ENCODE measurements at places on chromosomes 7 and 10.
A peak's percentile ranks its signal among the peaks of the same experiment; 100 is the strongest.

DNA sequence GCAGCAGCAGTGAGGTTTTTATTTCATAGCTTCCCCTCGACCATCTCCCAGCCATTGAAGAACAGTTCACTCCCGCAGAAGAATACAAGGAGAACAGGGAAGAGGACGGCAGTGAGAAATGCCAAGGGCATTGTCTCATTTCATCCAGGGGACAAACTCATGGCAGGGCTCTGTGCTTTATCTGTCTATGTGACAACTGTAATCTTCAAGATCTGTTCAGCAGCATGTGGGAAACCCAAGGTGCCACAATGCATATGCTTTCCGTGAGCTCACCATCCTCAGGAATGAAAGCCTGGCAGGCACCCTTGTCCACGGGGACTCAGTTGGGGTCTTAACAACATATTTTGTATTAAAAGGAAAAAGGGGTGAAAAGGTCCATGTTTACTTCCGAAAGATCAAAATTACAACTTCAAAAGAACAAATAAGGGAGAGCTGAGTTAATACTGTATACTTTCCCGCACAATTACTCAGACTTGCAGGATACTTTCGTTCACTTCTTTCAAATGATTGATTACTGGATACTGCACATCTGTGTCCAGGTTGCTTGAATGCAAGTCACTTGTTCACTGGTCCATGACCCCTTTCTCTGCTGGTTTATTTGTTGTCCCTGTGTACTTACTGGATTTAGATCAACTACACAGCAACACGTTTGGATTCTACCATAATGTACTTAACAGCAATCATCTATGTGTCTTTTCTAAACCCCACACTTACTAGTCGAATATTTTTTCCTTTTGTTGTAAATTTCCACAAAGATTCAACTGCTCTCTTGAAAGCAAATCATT is 90.1 kb upstream of the ATP6V0A4 start:
- no peak for DNase-seq

GRCh38 chr7:2470204-2471021 is 5.8 kb downstream of the GRIFIN start:
- DNase-seq = no peak

DNA sequence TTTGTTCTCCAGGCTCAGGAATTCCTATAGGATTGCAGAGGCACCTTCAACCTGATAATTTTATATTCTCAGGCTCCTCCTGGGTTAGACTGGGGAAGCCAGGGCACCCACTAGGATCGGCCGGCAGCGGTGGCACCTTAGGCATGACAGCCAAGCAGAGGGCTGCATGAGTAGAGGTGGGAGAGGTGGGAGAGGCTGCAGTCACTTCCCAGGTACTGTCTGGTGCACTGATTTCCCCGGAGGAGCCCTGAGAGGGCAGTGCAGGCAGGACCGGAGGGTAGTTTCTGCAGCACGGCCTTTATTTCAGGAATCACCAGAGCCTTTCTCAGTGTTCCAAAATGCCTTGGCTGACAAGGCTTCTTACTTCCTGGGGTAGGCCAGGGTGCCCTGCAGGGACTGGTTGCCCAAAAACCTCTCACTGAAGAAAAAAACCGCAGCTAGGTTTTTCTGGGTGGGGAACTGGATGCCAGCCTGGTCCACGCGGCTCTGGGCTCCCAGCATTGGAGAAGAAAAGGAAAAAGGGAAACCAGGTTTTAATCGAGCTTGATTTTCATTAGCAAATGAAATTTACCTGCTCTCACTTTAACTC is 3.6 kb upstream of the HOXA13 start:
- no peak for DNase-seq

GRCh38 chr10:27242473-27242950 is 1.9 kb upstream of the ACBD5 start:
- DNase-seq = no peak

DNA sequence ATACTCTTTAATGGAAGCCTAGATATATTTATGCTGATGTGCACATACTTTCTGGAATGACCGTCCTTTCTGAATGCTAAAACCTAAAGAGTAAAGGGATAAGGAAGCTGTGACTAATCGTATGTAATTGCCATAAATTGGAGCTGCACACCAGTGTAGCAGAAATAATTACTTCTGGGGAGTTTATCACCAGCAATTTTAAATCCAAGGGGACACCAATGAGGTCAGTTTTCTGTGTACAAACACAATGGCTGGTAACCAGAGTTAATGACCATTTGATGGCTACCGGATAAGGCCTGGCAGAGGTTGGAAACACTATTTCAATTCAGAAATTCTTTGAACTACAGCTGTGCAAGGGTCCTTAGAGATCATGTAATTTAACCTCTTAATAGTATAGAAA is 670.1 kb downstream of the REEP3 start:
- DNase-seq = no peak

DNA sequence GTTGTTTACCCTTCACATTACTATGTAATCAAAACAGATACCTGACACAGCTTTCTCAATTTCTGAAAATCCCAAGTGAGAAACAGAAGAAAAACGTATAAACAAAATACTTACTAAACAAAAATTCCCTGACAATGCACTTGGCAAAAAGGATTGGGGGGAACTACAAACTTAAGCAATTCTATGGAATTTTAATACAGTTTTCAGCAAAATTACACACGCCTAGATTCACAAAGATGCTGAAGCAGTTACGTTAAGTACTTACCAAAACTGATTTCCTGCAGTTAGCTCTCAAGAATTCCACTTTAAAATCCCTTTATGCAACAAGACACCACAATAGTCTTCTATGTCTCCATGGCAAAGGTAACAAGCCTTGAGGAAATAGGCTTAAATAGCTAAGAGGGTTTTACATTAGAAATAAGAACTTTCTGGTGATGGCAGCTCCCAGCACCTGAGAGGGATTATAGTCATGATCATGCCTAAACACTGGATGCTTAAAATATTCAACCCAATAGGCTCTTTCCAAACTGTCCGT is 10.8 kb downstream of the TOMM7 start:
- no peak for DNase-seq

DNA sequence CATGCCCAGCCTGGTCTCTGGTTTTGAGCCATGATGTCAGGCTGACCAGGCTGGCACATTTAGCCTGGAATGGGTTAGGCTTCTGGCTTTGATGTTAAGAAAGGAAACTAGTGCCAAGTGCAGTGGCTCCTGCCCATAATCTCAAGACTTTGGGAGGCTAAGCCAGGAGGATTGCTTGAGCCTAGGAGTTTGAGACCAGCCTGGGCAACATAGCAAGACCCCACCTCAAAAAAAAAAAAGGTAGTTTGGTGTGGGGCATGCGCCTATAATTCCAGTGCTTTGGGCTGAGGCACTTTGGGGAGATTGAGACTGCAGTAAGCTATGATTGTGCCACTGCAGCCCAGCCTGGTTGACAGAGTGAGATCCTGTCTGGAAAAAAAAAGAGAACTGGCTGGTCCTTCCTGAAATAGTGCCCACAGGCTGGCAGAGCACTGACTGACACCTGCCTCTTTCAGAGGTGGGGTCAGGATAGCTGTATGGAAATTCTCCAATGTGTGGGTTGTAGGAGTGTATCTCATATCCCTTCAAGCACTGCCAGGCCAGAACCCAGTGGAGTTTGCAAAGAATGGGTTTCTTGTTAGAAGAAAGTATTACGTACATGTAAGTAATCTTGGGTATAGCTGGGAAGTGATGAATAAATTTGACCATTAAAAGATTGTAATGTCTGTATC is 61.3 kb downstream of the KAT6B start:
- no peak for DNase-seq

DNA sequence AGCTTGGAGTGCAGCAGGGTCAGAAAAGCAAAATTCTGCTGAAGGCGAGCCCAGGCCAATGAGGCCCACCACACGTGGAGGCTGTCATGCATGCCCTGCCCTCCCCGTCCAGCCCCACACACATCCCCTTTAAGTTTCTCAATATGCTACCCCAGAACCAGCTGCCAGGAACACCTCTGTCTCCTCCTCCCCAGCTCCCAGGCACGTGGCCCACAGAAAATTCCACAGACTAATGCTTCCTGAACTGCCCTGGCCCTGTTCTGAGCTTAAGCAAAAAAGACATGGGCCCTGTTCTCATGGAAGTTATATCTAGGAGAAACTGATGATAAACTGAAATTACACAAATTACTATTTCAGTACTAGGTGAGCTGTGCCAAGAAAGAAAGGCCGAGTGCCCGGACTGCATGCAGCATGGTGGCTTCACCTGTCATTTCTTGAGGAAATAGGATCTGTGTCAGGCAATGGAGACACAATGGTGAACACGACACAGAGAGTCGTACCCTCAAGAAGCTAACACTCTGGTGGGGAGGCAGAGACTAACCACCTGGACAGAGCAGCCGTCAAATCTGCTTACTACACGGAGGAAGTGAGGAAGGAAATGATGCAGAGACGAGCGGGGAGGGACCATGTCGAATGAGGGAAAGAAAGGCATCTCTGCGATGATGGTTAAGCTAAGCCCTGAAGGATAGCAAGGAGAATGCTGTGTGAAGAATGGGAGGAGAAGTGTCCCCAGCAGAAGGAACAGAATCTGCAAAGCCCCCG is 44.5 kb downstream of the PODXL start:
- peak; percentile 83 for DNase-seq

DNA sequence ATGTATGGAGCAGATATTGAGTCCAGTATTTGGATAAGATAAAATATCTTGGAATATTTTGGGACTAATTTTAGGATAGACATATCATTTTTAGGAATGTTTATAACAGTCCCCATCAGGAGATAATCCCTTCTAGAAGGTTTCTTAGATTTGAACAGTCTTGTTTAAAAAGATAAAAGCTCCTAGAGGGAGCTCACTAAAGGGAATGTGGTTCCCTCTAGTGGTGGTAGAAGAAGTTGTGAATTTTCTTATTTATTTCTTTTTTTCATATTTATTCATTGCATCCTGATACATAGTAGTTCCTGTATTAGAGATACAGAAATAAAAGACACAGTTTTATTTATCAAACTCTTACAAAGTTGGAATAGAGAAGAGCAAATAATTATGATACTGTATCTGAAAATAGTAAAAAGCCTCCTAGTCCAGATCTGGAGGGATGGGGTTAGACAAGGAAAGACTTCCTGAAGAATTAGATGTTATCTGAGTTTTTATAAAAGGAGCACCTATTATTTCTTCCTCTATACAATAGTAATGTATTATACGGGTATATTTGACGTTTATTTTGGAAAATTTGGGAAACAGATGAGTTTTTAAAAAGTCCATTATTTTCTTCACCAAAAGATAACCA is 24.5 kb upstream of the KLF14 start:
- peak; percentile 70 for DNase-seq

DNA sequence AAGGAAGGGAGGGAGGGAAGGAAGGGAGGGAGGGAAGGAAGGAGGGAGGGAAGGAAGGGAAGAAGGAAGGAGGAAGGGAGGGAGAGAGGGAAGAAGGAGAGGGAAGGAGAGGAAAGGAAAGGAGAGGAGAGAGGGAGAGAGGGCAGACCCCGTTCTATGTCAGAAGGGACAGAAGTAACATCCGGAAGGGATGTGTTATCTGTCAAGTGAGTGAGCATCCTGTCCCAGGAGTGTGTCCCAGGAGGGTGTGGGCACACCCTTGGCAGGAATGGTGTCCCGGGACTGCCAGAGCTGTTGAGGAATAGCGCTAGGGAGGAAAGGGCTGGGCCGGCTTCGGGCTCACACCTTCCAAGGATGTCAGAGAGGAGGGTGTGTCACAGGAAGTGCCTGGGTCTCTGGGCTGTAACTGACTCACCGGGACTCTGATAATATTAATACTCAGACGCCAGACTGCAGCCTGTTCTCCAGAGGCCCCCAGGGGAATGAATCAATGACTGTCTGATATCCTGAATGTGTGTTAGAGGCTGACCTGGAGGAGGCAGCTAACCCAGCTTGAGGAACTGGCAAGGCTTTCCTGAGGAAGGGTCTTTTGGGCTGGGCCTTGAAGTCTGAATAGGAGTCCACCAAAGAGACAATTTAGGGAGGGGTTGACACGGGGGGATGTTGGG is 125.6 kb upstream of the TNRC18 start:
- peak; percentile 56 for DNase-seq

GRCh38 chr10:78957471-78958039 is 111.2 kb upstream of the ZMIZ1 start:
- no peak for DNase-seq

DNA sequence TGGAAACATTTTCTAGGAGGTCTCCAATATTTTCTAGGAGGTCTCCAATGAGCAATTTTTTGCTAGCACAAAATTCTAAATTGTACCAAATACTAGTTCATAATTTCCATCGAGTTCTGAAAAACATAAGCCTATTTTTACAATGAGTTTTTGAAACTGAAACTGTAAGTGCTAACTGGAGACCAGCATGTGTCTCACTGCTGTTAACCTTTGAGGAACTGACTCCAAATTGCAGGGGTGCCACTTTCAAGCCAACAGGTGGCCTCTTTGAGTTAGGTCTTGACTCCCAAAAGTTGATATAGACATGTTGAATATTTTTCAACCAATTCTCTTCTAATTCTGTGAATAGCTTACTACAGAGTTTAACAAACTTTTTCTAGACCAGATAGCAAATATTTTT is 58.8 kb downstream of the CAV1 start:
- no peak for DNase-seq

DNA sequence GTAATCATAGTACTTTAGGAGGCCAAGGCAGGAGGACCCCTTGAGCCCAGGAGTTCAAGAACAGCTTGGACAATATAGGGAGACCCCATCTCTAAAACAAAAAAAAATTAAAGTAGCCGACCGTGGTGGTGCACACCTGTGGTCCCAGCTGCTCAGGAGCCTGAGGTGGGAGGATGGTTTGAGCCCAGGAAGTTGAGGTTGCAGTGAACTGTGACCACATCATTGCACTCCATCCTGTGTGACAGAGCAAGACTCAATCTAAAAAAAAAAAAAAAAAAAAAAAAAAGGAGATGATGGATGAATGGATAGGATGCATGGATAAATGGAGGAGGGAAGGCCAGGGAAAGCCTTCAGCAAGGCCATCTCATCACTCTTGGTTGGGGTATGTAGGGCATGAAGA is 33.4 kb upstream of the BMPR1A start:
- no peak for DNase-seq

DNA sequence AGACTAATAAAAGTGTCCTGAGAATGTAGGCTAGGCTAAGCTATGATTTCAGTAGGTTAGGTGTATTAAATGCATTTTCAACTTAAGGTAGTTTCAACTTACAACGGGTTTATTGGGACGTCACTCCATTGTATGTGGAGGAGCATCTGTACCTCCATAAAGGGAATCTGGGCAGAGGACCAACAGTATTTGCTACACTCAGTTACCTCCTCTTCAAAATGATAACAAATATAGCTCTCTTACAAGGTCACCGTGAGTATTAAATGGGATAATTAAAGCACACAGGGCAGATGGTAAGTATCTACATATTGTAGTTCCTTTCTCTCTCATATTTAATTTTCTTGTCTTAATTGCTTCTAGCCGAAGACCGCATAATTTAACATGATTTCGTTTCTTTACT is 59.0 kb upstream of the FGL2 start:
- no peak for DNase-seq

GRCh38 chr10:34889004-34889869 is 74.1 kb upstream of the PARD3 start:
- no peak for DNase-seq

- DNase-seq = no peak
These were observed 44.1 kb upstream of the ADRB1 start for GRCh38 chr10:113999531-113999930.
